ENCODE measurements at places on chromosomes 12 and 14.

DNA sequence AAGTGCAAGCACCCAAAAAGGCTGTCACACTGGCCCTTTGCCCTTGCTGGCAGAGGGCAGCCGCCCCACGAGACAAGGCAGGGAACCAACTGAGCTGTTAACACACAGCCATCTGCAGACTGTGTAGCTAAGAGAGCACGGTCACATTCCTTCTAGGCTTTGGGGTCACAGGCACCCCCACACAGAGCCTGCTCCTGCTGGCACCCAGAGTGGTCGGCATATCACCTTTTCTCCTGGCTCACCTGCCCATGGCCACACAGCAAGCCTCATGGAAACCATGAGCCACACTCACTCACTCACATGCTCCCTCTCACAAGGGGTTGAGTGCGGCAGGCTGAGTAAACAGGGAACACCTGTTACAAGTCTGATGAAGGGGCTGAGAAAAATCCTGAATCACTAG lies 214.5 kb downstream of the PCNX1 start:
- DNase-seq: no peak

DNA sequence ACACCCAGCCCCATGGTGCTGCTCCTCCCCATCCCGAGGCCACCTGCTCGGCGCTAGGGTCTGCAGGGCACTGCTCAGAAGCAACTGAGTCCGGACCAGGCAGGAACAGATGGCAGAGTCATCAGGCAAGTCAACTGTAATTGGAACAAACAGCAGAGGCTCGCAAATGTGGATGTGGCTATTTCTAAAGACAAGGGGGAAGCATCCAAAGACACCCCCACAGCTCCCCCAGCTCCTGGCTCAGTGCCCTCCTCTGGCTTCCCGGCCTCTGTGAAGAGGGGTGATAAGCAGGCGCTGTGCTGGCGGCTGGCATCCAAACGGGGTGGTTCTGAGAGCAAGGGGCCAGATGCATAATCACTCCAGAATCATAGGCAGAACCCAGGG lies 125.6 kb downstream of the PIWIL1 start:
- no peak for DNase-seq

- no peak for DNase-seq
Measured at GRCh38 chr12:13187399-13187798, 9.1 kb upstream of the EMP1 start.

GRCh38 chr14:72141084-72141483 lies 208.9 kb downstream of the RGS6 start:
- no peak for DNase-seq

GRCh38 chr12:54937376-54937775 lies 47.2 kb downstream of the TESPA1 start:
- DNase-seq: no peak

DNA sequence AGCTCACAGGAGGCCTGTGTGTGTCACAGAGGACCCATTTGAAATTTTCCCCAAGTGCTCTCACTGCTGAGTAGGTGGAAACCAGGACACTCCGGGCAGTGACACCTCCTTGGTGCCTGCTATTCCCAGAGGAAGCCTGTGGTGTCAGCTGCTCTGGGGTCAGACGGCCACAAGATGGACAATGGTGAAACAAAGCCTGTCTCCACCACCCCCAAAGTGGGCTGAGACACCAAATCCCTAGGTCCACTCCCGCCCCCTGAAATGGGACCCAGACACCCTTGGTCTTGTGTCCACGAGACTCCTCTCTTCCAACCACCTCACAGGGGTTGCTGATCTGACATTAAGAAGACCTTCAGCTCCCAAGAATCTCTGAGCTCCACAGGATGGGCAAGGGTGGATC lies 7.0 kb downstream of the KCNH3 start:
- DNase-seq: no peak

- DNase-seq: no peak
Measured at GRCh38 chr12:33427071-33427470, 12.5 kb downstream of the SYT10 start.

DNA sequence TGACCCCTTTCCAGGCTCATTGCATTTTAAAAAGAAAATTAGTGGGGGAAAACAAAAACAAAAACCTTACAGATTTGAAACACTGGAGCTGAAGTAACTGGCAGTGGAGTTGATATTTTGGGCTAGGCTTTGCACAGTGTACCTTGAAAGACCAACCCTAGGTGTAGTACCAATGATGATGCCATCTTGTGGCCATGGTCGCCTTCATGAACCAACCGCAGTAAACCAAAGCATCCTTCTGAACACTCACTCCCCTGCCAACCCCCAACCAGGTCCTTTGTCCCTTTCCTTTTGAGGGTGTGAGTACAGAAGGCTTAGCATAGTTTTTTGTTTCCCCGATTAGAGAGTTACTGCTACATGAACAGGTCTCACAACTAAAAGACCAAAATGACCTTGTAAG lies 5.9 kb downstream of the TOMM20L start:
- DNase-seq: no peak

DNA sequence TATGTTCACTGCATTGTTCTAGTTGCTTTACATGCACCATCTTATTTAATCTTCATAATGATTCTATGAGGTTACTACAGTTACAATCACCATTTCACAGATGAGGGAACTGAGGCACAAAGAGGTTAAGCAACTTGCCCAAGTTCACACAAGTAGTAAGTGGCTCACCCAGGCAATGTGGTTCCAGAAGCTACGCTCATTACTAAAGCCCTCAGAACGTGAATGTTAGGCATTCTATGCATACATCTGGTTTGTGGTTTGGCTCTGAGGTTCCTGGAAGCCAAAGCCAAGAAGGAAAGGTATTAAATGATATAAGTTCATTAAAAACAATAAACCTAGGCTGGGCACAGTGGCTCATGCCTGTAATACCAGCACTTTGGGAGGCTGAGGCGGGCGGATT lies 14.4 kb upstream of the VRTN start:
- DNase-seq: no peak

GRCh38 chr12:80632835-80633234 lies 74.6 kb upstream of the MYF6 start:
- no peak for DNase-seq

- DNase-seq: no peak
Measured at GRCh38 chr12:2891240-2892053, 756 bp downstream of the TULP3 start.

- no peak for DNase-seq
Measured at GRCh38 chr12:63317880-63318279, 166.9 kb upstream of the AVPR1A start.

DNA sequence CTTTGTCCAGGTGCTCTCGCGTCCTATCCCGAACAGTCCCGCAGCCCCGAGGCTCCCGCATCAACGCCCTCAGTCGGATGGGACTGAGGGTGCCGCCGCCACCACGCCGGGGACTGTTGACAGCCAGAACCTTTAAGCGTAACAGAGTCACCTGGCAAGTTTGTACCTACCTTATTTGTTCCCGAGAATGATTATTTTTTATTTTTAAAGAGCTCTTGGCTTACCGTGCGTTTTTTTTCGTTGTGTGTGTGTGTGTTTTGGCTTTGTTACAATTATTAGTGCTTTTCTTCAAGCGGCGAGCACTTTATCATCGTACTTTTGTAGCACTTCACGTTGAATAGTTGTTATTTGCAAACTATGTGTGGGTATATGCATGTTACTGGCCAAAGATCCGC lies 463 bp downstream of the COA8 start:
- no peak for DNase-seq

GRCh38 chr14:92637228-92637627 lies 111.2 kb downstream of the LGMN start:
- no peak for DNase-seq

GRCh38 chr14:60839057-60839456 lies 104.5 kb downstream of the MNAT1 start:
- DNase-seq: no peak

- no peak for DNase-seq
Measured at GRCh38 chr12:11202811-11203210, 16.1 kb upstream of the TAS2R42 start.

DNA sequence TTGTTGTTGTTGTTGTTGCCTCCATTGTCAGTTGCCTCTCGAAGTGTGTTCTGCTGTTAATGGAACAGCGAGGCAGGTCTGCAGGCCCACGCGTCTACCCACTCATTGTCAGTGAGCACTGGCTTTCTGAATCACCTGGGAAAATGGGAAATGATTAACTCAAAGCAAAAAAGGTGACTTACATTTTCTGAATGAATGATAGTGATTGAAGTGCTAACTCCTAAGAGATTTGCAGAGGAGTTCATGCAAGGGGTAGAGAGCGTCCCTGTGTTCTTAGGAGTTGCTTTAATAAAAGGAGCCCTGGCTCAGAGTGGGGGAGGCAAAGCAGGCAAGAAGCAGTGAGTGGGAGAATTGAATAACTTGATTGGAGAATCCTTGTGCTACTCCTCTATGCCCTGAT lies 177.6 kb downstream of the CAND1 start:
- no peak for DNase-seq

Measured in activated CD8-positive, alpha-beta memory T cell treated with anti-CD3 and anti-CD28 coated beads for 1 hour (primary cell).